Epithelial cell of prostate (primary cell): ENCODE measurements at places on chromosomes 6 and 20.

DNA sequence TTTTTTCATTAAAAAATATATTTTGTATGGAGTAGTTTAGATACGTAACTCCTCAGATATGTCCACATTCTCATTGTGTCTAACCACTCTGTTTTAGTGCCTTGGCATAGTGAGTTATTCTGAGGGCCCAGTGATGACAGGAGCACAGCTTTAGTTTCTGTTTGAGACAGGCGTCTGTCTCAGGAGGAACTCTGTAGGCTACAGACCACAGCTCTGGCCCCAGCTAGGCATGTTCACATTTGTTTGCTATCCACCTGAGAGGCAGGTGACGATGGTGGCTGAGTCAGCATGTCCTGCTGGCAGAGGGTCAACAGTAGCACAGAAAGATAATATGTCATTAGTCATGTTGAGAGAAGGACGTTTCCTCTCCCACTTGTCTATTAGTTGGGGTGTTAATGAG, 16.3 kb downstream of the LRRC1 start:
- peak; percentile 89 for DNase-seq

DNA sequence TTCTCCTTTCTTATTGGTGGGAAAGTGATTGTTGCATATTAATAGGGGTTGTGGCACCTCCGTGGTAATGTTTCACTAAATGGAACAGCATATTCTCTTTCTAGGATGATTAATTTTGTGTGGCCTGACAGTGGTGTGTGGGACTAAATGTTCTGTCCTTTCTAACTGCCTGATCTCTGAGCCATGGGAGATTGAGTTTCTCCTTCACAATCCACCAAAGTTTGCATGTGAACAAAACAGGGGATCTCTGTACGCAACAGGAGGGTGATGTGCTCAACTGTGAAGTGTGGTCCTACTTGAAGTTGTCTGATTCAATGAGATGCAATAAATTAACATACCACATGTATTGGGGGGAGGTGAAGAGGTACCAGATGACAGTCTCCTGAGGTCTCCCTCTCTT, 19.3 kb downstream of the BCAS1 start:
- DNase-seq = no peak

GRCh38 chr6:101605874-101606273, 212.4 kb downstream of the GRIK2 start:
- peak; percentile 46 for DNase-seq

GRCh38 chr6:1631251-1631650, 21.5 kb downstream of the FOXC1 start:
- DNase-seq = no peak

DNA sequence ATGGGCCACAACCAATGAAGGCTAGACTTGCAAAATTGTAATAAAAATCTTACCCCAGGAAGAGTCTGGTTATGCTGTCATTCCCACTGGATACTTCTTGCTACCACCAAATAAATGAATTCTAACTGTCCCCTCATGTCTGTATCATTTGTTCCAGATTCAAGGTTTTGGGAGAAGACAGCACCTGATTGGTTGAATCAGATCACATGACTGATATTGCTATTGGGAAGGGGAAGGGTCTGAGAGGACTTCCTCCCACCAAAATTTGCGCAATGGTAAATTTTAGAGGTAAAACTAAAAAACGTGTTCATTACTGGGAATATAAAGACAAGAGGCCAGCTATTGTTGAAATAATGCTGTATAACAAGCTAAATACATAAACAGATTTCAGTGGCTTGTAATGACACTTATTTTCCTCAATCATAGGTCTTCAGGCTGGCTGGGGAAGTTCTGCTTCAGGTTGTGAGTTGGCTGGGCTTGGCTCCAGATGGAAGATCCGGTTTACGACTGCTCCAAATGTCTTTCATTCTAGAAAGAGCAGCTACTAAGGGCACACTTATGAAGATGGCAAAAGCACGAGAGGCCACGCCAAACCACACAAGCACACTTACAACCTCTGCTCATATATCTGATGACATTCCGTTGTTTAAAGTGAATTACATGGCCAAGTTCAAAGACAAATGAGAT, 27.1 kb upstream of the TASP1 start:
- no peak for DNase-seq

- no peak for DNase-seq
Measured at GRCh38 chr6:39599973-39600372, 125.2 kb downstream of the KIF6 start.
